ENCODE measurements at places on chromosomes 12 and 14.

GRCh38 chr12:24913953-24914352 lies 34.9 kb downstream of the BCAT1 start:
- no peak for DNase-seq

DNA sequence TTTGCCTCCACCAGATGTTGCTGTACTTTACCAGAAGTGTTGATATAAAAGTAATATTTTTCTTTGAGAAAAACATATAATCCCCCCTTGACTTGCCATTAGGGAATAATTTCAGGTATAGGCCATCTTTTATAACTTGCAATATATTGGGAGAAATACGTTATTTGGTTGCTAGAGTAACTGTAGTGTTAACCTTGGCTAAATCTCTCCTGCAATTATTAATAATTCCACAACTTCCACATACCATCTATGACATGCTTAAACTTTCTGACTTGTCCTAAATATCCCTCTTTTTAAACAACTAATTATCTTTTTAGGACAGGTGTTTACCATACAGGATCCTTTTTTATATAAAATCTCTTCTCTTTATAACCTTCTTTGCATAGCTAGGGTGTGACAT lies 1048.2 kb downstream of the SLC16A7 start:
- DNase-seq, result no peak

DNA sequence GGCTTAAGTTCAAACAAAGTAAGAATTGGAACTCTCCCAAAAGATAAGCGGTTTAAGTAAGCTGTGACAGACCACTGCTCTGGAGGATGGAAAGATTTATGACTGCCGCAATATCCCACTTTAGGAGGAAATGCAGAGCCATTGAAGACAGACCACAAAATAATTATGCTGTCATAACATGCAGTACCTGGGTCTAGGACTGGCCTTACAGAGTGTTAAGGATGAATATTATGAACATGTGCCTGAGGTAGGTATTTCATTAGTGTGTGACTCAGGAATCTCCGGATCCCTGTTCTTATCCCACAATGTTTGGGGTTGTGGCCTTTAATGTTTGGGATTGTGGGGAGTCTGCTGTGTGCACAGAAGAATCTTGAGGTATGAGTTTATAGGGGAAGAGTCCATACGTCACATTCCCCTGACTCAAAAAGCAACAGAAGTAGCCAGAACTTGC lies 114.9 kb downstream of the SAMD4A start:
- no peak for DNase-seq

- DNase-seq, result no peak
Measured at GRCh38 chr14:69413483-69413882, 15.0 kb downstream of the SLC39A9 start.

- no peak for DNase-seq
Measured at GRCh38 chr12:60257063-60257462, 661.2 kb downstream of the SLC16A7 start.

GRCh38 chr12:91866566-91866965 lies 279.1 kb downstream of the BTG1 start:
- DNase-seq, result no peak

- DNase-seq, result no peak
Measured at GRCh38 chr12:94705676-94706075, 55.3 kb upstream of the TMCC3 start.

GRCh38 chr12:120078868-120079267 lies 37.7 kb downstream of the RAB35 start:
- no peak for DNase-seq

DNA sequence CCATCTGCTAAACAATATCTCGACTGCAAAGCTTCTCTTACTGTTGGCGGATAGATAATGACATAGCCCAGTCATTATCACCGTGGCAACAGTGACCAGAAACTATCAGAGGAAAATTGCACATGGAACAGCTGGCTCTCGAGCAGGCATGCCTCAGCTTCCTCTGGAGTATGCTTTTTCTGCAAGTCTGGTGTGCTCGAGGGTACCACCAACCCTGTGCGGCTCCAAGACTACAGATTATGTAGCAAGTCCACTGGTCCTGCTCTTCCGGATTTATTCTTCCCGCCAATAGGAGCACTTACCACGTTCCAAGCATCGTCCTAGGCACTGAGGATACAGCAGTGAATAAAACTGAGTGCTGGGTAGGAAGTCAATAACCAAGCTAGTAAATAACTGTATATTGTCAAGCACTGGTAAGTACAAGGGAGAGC lies 1.4 kb upstream of the GLRX5 start:
- no peak for DNase-seq

- no peak for DNase-seq
Measured at GRCh38 chr12:29566441-29566840, 69.0 kb upstream of the OVCH1 start.

GRCh38 chr12:67765776-67766766 lies 117.5 kb downstream of the DYRK2 start:
- DNase-seq, result no peak

DNA sequence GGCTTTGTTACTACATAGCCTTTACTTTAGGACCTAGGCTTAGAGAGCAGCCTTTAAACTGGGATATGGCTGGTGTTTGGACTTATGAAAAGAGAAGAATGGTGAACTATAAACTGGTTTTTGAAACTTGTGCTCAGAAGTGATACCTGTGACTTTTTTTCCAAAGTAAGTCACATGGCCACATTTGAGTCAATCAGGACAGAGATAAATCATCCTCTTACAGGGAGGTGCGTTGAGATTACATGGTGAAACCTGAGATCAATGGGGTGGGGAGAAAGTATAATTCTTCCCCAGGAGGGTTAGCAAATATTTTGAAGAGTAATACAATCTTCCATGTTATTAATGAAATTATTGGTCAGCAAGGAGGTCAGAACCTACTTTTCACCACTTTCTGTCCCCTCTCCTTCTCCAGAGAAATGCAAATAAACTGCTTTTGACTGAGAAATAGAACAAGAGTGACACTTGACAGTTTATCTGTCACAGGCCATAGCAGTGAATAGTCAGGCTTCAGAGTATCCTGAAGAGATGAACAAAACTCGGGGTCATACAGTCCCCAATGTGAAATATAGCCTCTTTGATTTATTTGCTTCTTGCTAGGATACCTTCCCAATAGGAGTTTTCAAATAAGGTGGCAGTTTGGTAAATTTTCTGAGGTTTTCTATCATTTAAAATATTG lies 11.1 kb upstream of the ZNF641 start:
- DNase-seq, result no peak

DNA sequence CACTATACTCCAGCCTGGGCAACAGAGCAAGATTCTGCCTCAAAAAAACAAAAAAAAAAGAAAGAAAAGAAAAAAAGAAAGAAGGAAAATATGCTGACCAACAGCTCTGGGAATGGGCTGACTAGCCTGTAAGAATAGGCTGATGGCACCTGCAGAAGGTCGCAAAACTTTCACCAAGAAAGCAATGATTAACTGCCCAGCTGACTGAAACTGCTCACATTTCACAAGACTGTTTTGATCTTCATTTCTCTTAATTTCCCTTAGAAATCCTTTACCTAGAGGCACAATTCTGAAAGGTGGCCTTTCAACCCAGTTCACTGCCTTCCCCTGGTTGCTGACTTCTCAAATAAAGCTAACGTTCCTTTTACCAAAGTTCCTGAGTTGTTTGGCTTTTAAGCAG lies 12.4 kb downstream of the BEST3 start:
- no peak for DNase-seq

GRCh38 chr14:70782361-70782760 lies 27.0 kb downstream of the MAP3K9 start:
- DNase-seq, result no peak

- no peak for DNase-seq
Measured at GRCh38 chr14:33357225-33358010, 418.7 kb downstream of the NPAS3 start.

DNA sequence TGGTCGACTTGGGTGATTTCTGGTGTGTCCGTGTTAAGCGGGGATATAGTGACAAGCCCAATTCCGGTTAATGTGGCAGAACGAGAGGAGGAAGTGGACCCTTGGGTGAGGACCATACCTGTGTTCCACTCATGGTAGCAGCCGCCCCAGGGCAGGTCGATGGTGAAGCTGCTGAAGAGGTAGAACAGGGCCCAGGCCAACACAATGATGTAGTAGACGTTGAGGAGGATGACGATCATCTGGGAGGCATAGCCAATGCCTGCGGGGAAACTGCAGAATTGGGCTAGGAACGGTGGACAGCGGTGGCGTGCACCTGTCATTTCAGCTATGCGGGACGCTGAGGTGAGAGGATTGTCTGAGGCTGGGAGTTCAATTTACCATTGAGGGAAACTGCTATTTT lies 20.1 kb downstream of the SLC6A13 start:
- no peak for DNase-seq

DNA sequence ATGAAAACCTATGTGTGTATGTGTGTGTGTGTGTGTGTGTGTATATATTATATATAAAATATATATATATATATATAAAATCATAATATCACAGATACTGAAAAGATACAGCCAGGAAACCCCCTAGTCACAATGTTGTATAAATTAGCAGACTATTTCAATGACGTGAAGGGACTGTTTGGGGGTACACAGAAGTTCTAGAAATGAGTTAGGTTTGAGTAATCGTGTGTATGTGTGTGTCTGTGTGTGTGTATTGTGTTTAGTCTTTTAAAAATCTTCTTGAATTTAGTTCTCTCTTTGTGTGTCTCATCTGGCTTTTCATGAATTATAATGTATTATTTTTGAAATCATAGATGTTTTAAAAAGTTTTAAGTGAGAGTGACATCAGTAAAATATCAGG lies 21.9 kb downstream of the ADAM21 start:
- DNase-seq, result no peak

GRCh38 chr12:122989874-122990419 lies 9.5 kb downstream of the ARL6IP4 start:
- no peak for DNase-seq

- DNase-seq, result no peak
Measured at GRCh38 chr14:38696925-38697324, 406.1 kb downstream of the SEC23A start.

GRCh38 chr12:31890295-31891285 lies 68.6 kb upstream of the RESF1 start:
- no peak for DNase-seq

- DNase-seq, result no peak
Measured at GRCh38 chr14:50062438-50063085, 53.8 kb downstream of the VCPKMT start.

- no peak for DNase-seq
Measured at GRCh38 chr12:121983536-121984210, 38.0 kb upstream of the BCL7A start.

- DNase-seq, result no peak
Measured at GRCh38 chr14:62304257-62304656, 542.0 kb downstream of the SNAPC1 start.

DNA sequence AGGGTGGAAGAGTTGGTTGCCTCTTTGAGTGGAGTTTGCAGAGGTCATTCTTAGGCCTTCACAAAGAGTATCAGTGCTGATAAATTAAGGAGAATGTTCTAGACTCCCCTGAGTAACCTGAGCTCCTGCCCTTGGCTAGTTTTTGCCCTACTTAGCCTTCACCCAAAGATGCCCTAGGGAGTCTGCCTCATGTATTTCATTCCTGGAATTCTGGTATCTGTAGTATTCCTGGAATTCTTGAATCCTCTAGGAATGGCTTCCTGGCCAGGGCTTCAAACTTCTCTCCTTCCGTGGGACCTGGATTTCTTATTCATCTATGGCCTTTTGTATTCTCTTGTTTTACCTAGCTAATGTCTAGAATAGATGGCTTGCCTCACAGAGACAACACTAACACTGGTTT lies 701.1 kb downstream of the NOVA1 start:
- DNase-seq, result no peak

DNA sequence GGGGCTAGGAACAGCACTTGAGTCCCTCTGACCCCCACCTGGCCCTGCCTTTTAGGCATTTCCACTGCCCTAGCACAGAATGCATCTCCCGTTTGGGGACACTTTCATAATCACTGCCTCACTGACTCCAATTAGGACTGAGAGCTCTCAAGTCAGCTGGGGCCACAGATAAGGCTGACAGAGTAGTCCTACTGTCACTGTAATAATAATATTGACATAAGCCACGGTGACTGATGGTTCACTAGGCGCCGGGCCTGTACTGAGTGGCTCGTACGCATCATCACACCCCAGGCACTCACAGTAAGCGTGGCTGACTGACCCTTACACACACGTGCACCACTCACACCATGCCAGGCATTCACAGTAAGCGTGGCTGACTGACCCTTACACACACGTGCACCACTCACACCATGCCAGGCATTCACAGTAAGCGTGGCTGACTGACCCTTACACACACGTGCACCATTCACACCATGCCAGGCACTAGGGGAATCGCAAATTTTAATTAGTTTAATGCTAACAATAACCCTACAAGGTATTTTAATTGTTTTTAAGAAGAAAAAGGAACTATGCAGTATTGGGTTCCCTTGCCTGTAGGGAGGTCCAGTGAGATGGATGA lies 87.7 kb downstream of the CHGA start:
- DNase-seq, result no peak

DNA sequence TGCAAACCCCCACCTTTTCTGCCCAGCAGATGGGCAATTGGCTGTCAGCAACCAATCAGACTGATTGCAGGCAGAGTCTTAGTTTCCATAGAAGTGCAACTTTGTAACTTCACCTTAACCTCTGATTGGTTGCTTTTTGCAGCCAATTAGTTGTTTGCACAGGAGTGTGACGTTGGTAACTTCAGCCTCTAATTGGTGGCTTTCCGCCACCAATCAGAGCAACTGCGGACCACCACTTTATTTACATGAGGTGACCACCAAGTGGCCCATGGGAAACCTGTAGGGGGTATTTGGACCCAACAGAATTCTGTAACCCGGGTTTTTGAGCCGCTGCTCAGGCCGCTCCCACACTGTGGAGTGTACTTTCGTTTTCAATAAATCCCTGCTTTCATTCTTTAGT lies 32.3 kb downstream of the CDKN1B start:
- DNase-seq, result peak; percentile 31

GRCh38 chr14:91582761-91583160 lies 72.7 kb upstream of the PPP4R3A start:
- DNase-seq, result no peak

DNA sequence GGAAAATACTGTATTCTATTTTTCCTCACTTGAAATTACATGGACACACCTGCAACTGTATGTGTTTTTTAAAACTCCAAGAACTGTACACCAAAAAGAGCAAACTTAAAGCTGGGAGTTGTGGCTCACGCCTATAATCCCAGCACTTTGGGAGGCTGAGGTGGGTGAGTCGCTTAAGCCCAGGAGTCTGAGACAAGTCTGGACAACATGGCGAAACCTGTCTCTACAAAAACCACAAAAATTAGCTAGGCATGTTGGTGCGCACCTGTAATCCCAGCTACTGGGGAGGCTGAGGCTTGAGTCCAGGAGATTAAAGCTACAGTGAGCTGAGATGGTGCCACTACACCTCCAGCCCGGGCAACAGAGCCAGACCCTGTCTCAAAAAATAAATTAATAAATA lies 95.9 kb downstream of the SINHCAF start:
- no peak for DNase-seq
